SW 1271 (cell line): ENCODE measurements at places on chromosomes 16 and 17.

DNA sequence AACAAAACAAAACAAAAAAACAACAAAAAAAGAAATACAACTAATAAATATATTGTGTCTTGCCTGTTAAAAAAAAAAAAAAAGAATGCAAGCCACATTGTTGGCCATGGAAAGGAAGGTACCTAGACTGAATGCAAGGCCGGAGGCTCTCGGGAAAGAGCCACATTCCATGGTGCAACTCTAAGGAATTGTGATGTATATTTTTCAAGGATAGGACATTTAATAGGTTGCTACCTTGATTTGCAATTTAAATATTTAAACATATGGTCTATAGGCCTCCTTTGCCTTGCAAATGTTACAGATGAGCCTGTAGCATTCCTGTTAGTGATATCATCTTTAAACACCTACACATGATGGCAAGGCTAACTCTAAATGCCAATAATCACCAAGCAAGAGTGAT, 650.9 kb downstream of the TOX3 start:
- no peak for DNase-seq

- peak; percentile 37 for DNase-seq
These were observed 265.1 kb downstream of the PRKCA start for GRCh38 chr17:66567234-66568170.

DNA sequence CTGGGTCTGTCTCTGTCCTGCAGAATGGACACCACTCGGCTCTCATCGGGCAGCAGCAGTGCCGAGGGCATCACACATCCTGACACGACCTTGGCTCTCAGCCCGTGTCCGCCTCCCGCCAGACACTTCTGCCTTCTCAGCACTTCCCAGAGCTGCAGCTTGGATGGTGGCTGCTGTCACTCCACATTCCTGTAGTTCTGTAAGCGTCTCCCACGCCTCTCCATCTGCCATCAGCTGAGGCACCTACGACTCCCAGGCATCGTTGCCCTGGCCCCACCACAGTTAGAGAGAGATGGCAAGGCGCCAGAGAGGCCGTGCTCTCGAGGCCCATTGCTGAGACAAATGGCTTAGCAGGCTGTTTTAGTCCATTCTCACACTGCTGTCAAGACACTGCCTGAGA, 195.9 kb upstream of the CHMP6 start:
- DNase-seq: no peak

DNA sequence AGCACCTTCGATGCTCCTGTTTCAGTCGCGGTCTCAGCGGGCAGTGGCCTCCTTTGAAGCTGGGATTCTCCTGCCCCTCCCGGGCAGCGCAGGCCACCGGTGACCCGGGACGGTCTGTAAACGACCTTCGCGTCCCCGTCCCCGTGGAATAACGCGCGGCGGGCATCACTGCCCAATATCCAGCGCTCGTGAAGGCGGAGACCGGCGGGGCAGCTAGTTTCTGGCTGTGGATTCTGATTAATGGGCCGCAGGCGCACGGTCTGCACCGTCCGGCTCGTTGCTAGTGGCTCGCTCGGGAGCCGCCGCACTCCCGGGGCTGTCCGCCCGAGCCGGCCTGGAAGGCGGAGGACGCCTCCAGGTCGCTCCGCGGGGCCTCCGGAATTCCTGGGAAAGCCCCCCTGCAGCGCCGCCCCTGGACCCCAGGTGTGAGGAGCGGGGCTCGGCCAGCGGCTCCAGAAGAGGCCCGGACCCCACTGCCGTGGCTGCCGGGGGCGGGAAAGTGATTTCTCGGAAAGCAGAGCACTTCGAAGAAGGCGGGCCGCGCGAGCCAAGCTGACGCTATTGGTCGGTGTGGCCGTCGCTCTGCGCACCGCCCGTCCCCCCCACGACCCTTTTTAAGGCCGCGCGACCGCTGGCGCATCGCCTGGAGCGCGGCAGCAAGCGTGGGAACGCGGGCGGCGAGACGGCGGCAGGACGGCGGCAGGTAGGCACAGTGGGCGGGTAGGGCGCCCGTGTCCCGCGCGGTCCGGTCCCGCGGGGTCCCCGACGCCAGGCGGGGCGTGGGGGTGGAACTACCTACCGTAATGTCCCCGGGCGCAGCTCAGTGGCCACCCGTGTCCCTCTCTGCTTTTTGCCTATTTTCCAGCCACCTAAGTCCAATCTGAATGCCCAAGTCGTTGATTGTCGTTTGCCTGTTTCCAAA, at the start of gene IRF8:
Gene IRF8, plus strand, starts transcription at position 642 of the 922 bp plus-strand sequence. CDS start 3,854 bp downstream, outside the sequence.
- no peak for DNase-seq

DNA sequence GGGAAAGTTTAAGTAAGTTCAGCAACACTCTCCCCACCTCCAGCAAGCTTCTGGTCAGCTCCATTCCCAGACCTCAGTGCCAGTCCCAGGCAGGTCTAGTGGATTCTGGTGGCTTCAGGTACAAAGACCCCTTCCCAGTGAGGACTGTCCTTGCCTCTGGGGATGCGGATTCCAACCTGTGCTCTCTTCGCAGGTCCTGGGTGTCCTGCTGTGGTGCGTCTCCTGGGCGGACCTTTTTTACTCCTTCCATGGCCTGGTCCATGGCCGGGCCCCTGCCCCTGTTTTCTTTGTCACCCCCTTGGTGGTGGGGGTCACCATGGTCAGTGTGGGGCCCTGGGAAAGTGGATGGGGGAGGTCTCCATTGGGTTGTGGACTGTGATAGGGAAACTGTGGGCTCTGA, 21.8 kb downstream of the ABCC3 start:
- DNase-seq: no peak

DNA sequence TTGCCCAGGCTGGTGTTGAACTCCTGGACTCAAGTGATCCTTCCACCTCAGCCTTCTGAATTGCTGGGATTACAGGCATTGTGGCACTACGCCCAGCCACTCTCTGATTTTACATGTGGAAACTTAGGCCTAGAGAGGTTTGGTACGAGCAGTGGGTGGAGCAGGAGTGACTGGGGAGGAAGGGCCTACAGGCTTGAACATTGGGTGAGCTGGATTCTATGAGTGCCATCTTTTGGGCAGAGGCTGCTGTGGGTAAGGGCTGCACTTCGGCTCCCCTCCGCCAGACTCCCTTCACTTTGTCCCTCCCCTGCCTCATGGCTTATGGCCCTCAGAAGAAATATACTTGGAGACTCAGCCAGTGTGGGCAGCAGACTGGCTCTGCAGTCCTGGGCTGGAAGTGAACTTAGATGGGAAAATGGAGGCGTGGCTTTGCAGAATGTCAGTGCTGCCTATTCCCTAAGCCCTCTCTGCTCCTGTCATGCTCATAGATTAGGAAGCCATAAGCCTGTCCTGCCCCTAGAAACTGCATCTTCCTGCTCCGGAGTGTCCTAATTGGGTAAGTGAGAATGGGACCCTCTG, 9.5 kb upstream of the MRC2 start:
- DNase-seq: no peak

GRCh38 chr17:41061964-41062363, 2.0 kb upstream of the KRTAP2-3 start:
- peak; percentile 60 for DNase-seq

GRCh38 chr17:45430738-45431530, 1.7 kb downstream of the ARHGAP27 start:
- no peak for DNase-seq

DNA sequence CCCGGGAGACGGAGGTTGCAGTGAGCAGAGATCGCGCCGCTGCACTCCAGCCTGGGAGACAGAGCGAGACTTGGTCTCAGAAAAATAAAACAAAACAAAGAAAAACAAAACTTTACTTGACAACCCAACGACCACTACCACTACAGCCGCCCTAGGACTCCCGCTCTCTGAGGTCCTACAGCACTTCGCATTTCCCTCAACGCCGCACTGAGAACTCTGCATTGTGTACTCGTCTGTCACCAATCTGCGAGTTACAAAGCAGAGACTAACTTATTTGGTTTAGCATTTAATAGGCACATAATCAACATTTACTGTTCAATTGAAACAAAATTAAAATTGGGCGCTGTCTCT, 479 bp upstream of the ZNF207 start:
- DNase-seq: no peak

DNA sequence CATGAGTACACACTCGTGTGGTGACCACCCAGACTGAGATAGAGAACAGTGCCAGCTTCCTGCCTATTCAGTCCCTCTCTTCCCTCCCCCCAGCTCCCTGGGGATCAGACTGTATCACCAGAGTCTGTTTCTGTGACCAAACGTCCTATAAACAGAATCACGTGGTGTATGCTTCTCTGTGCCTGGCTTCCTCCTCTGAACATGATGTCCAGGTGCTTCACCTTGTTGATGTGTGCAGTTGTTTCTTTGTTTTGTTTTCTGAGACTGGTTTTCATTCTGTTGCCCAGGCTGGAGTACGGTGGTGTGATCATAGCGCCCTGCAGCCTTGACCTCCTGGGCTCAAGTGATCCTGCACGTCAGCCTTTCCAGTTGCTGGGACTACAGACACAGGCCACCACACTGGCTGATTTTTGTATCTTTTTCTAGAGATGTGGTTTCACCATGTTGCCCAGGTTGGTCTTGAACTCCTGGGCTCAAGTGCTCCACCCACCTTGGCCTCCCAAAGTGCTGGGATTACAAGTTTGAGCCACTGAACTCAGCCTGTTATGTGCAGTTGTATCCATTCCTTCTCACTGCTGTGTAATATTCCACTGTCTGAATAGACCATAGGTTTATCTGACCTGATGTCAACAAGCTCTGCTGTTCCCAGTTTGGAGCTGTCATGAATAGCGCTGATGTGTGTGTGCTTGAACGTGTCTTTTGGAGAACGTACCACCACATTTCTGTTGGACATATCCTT, 28.9 kb upstream of the PRM1 start:
- DNase-seq: no peak

DNA sequence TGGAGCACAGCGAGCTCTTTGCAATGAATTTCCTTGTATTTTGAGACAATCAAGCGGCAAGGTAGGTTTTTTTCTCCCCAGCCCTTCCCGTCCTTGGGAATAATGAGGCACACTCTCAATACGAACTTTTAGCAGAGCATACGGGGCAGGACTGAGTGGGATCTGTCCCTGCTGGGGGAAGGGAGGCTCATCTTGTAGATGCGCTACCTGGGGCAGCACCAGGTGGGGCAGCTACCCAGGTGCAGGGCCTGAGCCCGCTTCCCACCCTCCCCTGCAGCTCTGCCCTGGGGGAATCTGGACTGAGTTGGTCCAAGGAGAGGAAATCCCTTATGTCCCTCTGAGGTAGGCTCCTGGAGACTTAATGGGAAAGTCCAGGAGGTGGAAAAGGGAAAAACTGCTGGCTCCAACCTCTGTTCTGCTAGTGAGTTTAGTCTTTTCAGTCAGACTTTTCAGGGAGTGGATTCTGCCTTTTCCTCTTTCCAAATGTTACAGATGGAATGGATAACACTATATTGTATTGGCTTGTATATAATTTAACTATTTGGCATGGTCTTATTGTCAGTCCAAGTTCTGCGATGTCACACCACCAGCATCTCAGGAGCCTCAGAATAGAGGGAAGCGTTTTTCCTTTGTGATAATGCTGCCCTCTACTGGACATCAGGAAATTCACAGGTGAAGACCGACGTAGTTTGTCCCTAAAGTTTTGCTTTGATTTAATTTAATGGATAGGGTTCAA, 9.6 kb upstream of the CES1 start:
- no peak for DNase-seq

GRCh38 chr16:57284209-57284951, at the start of gene PLLP:
PLLP (minus strand) TSS chr16:57284672; CDS start chr16:57284540, 132 bp downstream.
- DNase-seq: peak; percentile 15

DNA sequence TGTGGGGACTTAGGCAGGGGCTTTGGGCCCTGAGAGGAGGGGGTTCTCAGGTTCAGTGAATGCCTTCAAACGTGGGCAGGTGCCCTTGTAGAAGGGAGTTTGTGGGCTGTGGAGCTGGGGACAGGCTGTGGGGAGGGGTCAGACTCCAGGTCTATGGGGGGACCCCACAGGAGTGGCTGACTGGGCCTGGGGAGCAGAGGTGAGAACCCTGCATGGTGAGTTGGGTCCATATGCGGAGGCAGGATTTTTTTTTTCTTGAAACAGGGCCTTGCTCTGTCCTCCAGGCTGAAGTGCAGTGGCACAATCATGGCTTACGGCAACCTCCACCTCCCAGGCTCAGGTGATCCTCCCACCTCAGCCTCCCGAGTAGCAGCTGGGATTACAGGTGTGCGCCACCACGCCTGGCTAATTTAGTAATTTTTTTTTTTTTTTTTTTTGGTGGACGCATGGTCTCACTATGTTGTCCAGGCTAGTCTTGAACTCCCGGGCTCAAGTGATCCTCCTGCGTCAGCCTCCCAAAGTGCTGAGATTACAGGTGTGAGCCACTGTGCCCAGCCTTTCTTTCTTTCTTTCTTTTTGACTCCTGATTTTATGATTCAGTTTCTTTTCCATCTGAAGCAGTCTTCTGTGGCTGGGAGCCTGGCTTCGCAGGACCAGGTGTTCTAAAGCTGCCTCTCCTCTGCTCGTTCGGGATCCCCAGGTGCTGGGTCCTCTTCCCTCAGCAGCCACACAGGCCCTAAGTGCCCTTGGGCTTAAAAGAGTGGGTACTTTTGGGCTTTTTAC, 19.0 kb upstream of the ADCY7 start:
- no peak for DNase-seq

GRCh38 chr17:6072157-6072556, 2.0 kb downstream of the WSCD1 start:
- no peak for DNase-seq

- DNase-seq: no peak
These were observed 9.5 kb downstream of the XPO6 start for GRCh38 chr16:28202147-28202746.

DNA sequence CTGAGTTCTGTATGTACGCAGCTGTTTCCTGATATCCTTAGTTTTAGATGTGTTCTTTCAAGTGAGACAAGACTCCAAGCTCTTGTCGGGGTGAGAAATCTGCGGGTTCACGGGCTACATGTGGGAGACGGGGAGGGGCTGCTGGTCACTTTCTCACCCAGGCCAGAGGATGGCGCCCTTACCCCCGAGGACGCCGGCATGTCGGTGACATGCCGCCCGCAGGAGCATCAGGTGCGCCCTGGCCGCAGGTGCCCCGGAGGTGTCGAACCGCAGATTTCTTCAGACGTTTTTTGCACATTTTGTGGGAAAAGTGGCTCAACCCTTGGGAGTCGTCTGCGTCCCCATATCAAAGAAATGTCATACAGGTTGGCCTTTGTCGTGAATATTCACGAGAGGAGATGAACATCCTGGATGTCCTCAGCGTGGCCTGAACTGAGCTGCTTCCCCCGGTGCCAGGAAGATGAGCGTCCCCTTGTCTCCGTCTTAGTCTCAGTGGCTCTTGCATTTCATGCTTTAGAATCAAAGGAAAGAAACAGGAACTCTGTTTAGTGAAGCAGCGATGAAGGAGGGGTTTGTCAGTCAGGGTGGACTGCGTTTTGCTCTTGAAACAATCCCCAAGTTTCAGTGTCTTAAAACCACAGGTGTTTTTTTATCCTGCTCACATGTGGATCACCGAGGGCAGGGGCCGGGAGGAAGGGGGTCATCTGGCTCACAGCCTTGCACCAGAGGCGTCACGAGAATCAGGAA, 75.4 kb upstream of the ZNF750 start:
- DNase-seq: no peak

DNA sequence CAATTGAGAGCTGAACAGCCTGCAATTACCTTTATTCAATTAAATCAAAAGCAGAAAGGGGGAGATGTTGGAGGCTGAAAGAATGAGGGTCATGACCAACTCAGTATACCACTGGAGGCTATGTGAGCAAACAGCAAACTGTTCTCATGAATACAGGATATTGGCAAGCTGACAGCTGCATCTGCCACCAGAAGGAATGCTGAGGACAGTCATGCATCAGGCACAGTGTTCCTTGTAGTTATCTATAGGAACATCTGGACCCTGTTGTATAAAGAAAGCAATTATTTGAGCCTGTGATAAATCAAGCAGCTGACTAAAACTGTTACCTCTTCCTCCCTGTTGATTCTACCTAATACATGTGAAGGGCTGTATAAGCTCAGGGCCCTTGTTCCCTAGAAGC, 2064.6 kb downstream of the TP53TG3F start:
- no peak for DNase-seq
